Stromal cell of bone marrow (primary cell): ENCODE measurements at places on chromosomes 5 and 9.

DNA sequence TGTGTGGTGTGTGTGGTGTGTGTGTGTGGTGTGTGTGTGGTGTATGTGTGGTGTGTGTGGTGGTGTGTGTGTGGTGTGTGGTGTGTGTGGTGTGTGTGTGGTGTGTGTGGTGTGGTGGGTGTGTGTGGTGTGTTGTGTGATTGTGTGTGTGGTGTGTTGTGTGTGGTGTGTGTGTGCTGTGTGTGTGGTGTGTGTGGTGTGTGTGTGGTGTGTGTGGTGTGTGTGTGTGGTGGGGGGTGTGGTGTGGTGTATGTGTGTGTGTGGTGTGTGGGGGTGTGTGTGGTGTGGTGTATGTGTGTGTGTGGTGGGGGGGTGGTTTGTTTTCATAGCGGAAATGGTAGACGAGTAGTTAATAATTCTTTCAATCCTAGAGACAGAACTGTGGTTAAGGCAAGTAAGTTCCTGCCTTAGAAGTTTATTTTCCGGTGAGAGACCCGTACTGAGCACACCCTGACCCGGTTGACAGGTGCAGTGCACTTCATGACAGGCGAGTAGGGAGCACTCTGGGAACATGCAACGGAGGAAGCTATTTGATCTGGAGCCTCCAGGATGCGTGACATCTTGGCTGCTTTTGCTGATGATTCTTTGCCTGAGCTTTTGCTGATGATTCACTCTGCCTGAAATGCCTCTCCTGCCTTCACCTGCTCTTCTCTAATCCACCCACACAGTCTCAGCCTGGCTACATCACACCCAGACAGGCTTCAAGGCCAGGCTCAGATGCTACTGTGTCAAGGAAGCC lies 21.7 kb upstream of the FAT2 start:
- no peak for DNase-seq

- peak; percentile 89 for DNase-seq
Observed at GRCh38 chr9:131180454-131180853, 55.1 kb downstream of the NUP214 start.

DNA sequence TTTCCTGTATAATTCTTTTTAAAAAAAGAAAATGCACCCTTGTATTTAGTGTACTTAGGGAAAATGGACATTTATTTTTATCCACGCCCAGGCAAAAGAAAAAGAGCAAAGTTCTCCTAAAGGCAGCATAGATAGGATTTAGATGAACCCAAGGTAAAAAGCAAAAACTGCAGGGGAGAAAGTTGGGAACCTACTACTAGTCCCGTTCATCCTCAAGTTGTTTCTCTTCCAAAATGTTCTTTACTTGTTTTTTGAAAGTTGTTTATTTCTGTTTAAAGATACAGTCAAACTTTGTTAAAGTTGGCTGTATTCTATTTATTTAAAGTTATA lies 9.8 kb downstream of the RUSC2 start:
- no peak for DNase-seq

DNA sequence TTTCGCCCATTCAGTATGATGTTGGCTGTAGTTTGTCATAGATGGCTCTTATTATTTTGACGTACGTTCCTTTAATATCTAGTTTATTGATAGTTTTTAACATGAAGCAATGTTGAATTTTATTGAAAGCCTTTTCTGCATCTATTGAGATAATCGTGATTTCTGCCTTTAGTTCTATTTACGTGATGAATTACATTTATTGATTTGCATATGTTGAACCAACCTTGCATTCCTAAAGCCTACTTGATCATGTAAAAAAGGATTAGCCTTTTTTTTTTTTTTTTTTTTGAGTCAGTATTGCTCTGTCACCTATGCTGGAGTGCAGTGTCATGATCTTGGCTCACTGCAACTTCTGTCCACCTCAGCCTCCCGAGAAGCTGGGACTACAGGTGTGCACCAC lies 25.1 kb downstream of the ITK start:
- DNase-seq, result no peak

- no peak for DNase-seq
Observed at GRCh38 chr9:131641618-131642495, 96.5 kb downstream of the PRRT1B start.

DNA sequence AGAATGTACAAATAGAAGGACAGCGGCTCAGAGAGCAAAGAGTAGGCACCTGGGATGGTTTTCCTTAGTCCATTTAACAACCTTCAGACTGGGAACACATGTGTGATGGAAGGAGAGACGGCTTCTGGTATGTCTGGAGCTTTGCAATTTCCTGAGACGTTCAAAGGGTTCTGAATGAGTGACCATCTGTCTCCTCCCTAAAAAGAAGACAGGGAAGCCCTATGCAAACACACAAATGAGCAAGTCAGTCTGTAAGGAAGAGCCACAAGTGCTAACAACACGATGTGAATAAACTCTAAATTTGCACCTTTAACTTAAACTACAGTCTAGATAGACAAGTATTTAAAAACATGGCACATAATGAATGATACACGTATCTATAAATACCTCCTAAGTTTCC lies 391.0 kb downstream of the ICE1 start:
- no peak for DNase-seq

- no peak for DNase-seq
Observed at GRCh38 chr5:154713615-154714125, 41.5 kb upstream of the LARP1 start.

GRCh38 chr9:121841771-121842611 lies 190.6 kb downstream of the DAB2IP start:
- DNase-seq, result no peak

- no peak for DNase-seq
Observed at GRCh38 chr9:3323714-3324113, 202.1 kb downstream of the RFX3 start.

GRCh38 chr9:112224401-112225289 lies 49.5 kb upstream of the SUSD1 start:
- DNase-seq, result peak; percentile 52

- DNase-seq, result no peak
Observed at GRCh38 chr5:160542281-160542680, 120.6 kb downstream of the PTTG1 start.

DNA sequence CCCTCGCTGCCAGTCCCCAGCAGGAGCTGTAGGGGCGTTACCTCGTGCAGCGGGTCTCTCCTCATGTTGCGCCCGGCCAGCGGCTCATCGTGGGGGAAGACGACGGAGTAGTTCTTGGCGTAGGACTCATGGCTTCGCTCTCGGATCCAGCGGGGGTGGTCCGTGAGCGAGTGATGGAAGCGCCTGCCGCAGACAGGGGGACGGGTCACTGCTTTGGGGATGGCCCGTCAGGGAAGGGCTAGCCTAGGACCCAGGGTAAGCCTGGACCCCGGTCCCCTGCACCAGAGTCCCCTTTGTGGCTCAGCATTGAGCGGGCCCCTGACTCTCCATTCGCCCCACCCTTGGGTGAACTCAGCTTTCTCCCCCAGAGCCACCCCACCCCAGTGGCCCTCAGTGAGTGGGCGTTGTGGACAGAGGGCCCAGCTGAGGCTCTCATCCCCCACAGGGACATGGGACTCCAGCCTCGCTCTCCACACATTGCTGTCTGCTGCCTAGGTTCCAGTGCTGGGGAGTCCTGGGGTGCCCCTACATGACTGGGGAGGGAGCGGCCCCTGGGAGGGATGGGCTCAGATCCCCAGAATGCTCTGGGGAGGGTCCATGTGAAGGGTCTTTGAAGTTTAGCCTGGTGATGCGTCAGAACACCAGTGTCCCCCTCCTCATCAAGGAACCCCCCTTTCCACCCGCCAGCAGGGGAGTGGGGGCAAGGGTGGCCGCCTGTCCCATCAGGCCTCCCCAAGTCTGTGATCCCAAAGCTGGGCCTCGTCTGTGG lies 29.7 kb downstream of the SARDH start:
- DNase-seq, result no peak

DNA sequence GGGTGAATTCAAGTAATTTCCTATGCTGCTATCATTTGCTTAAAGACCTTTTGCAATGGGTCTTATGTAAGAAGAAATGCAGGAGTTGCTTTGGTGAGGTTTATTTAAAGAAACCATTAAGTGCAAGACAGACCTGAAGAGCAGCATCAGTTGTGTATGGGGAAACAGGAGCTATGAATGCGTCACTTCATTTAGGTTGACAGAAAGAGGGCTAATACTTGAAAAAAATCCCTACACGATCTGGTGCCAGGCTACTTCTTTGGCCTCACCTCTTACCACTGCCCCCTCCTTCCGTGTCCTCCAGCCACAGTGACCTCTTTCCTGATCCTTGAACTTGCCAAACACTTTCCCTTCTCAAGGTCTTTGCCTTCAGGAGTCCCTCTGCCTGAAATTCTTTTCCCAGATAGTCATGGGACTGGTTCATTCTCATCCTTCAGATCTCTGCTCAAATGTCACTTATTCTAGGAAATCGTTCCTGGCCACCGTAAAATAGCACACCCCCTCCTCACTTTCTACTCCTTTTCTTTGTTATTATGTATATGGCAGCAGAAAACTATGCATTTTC lies 1.4 kb upstream of the JAK2 start:
- no peak for DNase-seq

GRCh38 chr5:114953565-114953964 lies 216.1 kb downstream of the TRIM36 start:
- no peak for DNase-seq

DNA sequence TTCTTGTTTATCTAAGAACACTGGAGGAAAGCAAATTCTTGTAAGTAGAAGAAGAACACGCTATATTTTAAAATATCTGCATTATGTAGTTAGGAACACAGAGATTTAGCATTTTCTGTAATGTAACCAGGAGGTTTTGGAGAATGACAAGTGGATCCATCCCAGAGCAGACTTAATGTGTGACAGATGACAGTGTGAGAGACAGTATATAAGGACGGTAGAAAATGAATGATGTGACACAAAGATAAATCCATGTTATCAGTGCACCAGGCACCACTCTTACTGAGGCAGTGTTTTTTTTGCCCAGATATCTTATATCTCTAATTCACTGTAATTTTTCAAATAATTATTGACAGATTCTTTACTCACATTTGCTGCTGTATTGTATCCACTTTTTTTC lies 239.0 kb upstream of the KCNN2 start:
- DNase-seq, result no peak

GRCh38 chr9:627336-627970 lies 214.0 kb upstream of the DMRT1 start:
- no peak for DNase-seq

- DNase-seq, result no peak
Observed at GRCh38 chr5:127014573-127014972, 15.8 kb downstream of the MARCHF3 start.

- DNase-seq, result no peak
Observed at GRCh38 chr5:15526413-15526812, 26.4 kb downstream of the FBXL7 start.

DNA sequence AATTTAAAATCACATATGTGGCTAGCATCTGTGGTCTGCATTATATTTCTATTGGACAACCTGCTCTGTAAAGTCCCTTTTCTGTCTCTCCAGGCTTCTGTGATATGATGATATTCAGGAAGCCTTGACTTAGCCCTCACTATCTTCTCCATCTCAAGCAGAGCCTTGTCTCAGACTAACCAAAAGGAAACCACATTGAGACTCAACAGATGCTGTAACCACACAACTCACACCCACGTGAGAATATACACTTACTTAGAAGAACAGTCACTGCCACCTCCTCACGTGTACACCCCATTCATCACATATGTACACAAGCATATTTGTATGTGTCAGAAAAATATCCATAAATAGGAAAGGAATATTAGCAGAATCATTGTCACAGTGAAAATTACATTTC lies 33.6 kb downstream of the HTR4 start:
- DNase-seq, result no peak
